ENCODE measurements at places on chromosomes 2 and 18.
A peak's percentile ranks its signal among the peaks of the same experiment; 100 is the strongest.

DNA sequence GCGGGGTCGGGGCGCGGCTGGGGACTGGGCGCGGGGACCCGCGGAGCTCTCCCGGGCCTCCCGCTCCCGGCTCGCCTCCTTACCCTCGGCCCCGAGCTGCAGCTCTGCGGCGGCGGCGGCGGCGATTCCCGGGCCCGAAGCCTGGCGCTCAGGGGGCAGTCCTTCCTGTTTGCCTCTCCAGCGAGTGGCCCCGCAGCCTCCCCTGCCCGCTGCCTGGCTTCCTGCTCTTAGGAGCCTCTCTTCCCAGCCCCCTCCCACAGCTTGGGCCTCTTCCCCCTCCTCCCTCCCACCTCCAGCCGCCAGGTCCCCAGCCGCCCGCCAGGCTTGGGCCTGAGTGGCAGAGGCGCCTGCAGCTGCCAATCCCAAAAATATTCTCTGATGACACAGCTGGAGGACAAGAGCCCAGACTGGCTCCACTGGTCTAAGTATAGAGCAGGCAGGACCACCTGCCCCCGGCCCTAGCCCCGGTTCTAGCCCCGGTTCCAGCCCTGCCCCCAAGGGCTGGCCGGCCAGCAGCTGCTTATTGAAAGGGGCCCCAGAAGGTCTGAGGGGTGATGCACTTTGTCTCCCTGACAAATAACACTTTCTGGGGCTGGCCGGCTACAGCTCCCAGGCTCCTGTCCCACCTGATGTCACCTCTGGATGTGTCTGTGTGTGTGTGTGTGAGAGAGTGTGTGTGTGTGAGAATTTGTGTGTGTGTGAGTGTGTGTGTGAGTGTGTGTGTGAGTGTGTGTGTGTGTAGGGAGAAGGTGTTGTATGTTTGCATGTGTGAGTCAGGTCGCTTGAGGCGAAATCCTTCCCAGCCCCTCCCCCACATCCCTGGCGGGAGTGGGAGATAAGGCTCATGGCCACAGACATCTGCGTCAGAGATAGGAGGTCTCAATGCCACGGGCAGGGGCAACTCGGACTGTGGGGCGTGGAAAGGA is at the start of gene OBSL1:
OBSL1 (minus strand) TSS at position 229 of the 926 bp plus-strand sequence. CDS start 307 bp downstream, outside the sequence.
- no peak for DNase-seq

- peak; percentile 56 for DNase-seq
Measured at GRCh38 chr2:43225093-43225787, 1.2 kb downstream of the ZFP36L2 start.

GRCh38 chr2:143787674-143788073 is 658.5 kb downstream of the ARHGAP15 start:
- DNase-seq: no peak

- no peak for DNase-seq
Measured at GRCh38 chr18:45562567-45563479, 52.5 kb upstream of the SLC14A2 start.

GRCh38 chr2:44130441-44130840 is 38.2 kb upstream of the PPM1B start:
- DNase-seq: no peak

All from stimulated activated CD4-positive, alpha-beta T cell treated with anti-CD3 and anti-CD28 coated beads, Interleukin-4, amount 100 ng/mL, for 48 hours (primary cell).